ENCODE measurements at places on chromosomes 16 and 17.

GRCh38 chr17:15967706-15968399 lies 22.9 kb downstream of the ADORA2B start:
- DNase-seq, result no peak

GRCh38 chr17:1916316-1916715 lies 86.5 kb downstream of the RPA1 start:
- DNase-seq, result no peak

DNA sequence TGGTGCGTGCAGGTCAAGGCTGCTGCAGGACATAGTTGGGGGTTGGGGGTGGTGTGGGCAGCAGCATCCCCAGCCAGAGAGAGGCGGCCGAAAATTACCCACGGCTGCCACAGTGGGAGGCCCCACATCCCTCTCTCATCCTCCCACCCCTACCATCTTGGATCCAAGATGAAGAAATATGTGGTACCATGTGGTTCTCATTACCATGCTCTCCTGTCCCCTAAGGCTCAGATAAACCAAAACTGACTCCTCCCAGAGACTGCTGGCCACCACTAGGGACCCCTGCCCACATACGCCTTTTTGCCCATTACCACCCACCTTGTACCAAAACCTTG lies 120.4 kb downstream of the HIC1 start:
- no peak for DNase-seq

GRCh38 chr17:39943702-39944392 lies 16.3 kb downstream of the LRRC3C start:
- DNase-seq, result no peak

- DNase-seq, result peak; percentile 33
These were observed 47.5 kb downstream of the WNT3 start for GRCh38 chr17:46770818-46771560.

DNA sequence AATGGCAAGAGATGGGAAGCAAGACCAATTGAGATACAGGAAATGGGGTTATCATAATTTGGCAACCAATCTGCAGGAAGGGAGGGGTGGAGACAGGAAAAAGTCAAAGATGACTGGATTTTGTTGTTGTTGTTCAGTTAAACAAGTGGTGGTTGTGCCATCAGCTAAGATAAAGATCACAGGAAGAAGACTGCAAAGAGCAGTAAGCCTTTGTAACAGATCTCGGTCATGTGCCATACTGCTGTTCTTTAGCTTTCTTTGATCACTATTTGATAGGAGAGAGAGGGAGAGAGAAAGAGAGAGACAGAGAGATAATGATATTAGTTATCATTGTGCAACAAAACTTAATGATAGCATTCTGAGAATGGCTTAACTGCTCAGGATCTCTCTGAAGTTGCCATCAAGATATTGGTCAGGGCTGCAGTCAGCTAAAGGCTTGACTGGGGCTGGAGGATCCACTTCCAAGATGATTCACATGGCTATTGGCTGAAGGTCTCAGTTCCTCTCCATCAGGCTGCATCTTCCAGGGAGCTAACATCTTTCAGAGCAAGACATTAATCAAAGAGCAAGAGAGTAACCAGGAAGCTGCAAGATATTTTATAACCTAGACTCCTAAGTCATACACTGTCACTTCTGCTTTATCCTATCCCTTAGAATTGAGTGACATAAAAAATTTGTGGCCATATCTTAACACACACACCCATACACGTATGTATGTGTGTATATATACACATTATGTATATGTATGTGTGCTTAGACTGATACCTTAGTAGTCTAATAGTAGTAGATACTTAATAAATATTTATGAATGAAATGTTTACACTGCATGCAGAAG lies 405.0 kb downstream of the SHISA9 start:
- DNase-seq, result peak; percentile 18

DNA sequence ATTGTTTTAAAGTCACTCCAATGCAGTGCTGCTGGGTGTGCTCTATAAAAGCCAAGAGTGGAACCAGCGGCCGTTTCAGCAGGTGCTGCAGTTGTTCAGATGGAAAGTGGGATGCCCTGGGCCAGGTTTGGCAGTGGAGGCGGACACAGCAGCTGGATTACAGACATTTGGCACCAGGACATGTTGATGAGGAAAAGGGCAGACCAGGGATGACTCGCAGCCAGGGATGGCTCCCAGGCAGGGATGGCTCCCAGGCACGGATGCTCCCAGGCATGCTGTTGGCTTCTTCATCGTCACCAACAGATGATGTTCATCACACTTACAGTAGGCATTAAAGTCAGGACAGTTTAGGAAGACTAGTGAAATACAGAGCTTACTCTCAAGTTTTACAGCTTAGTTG lies 10.0 kb downstream of the GAN start:
- DNase-seq, result no peak

- no peak for DNase-seq
These were observed 124.6 kb upstream of the TOX3 start for GRCh38 chr16:52671590-52671989.

DNA sequence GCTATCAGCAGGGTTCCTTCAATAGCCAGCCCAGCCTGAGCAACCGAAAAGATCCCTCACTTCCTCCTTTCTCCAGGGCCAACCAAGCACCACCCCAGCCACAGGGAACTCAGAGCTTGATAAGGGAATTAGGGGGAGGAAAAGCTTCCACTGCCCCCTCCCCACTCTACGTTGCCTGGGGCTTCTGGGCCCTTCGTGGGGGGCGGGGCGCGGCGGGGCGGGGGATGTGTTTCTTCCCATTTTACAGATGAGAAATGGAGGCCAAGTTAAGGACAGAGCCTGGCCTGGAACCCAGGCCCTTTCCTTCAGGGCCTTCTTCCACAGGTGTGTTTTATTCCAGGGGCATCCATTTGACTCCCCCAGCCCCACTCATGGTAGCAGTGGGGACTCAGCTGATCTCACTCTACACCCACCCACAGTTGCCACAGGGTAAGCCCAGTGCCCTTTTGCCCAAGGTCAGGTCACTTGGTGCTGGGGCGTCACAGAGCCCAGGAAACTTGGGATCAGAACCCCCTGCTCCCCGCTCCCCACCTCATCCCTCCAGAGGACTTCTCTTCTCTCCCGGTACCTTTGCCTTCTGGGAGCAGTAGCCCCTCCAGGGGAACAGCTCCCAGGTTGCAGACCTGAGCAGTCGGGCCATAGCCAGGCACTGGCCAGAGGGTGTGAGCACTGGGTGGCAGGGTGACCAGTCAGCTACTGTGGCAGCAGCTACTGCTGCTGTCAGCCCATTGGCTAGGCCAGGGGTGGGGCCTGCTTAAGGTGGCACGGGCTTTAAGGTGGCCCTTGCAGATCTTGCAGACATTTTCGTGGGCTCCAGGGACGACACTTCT lies at the start of gene LDHD:
Gene LDHD, minus strand, starts transcription at position 700 of the 830 bp plus-strand sequence. Its CDS starts 60 bp downstream, at position 640.
- no peak for DNase-seq

- DNase-seq, result no peak
These were observed 36.4 kb upstream of the CDH15 start for GRCh38 chr16:89135166-89135565.

DNA sequence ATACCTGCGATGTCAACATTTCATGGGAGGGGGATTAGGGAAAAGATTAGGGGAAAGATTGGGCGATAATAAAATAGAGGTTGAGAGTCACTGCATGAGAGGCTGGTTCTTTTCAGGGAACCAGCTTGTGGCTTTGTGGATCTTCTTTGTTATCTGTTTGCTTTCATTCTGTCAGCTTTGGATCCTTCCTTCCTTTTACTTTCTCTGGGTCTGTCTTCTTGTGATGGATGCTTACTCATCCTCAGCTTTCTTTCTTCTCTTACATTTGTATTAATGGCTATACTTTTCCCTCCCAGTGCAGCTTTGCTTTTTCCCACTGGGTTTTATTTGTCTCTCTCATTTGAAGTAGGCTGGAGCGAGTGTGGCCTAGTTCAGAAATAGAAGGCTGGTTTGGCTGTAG lies 47.1 kb downstream of the RPTOR start:
- no peak for DNase-seq
